AG10803 (cell line): ENCODE measurements at places on chromosomes 16 and 17.
A peak's percentile ranks its signal among the peaks of the same experiment; 100 is the strongest.

- no peak for DNase-seq
These were observed 397 bp downstream of the CDC42EP4 start for GRCh38 chr17:73311428-73311780.

GRCh38 chr16:30666681-30667080 is 8.4 kb downstream of the FBRS start:
- DNase-seq = no peak

- no peak for DNase-seq
These were observed 5.6 kb downstream of the SLC16A3 start for GRCh38 chr17:82234211-82235055.

GRCh38 chr17:49450735-49451134 is 36.1 kb upstream of the PHB1 start:
- peak; percentile 39 for DNase-seq

DNA sequence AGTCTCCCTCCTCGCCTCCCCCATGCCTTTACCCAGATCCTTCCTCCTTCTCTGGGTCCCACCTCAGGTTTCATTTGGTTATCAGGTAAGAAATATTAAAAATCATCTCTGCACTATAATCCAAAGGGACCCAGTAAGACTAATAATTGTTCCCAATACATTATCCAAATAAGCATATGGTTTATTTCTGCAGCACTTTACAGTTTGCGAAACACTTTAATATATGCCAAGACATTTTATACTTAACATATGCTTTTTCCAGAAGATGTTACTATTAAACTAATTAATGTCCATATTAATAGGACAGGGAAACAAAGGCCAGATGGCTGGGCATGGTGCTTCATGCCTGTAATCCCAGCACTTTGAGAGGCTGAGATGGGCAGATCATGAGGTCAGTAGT is 33.3 kb downstream of the CD300LF start:
- DNase-seq = no peak

DNA sequence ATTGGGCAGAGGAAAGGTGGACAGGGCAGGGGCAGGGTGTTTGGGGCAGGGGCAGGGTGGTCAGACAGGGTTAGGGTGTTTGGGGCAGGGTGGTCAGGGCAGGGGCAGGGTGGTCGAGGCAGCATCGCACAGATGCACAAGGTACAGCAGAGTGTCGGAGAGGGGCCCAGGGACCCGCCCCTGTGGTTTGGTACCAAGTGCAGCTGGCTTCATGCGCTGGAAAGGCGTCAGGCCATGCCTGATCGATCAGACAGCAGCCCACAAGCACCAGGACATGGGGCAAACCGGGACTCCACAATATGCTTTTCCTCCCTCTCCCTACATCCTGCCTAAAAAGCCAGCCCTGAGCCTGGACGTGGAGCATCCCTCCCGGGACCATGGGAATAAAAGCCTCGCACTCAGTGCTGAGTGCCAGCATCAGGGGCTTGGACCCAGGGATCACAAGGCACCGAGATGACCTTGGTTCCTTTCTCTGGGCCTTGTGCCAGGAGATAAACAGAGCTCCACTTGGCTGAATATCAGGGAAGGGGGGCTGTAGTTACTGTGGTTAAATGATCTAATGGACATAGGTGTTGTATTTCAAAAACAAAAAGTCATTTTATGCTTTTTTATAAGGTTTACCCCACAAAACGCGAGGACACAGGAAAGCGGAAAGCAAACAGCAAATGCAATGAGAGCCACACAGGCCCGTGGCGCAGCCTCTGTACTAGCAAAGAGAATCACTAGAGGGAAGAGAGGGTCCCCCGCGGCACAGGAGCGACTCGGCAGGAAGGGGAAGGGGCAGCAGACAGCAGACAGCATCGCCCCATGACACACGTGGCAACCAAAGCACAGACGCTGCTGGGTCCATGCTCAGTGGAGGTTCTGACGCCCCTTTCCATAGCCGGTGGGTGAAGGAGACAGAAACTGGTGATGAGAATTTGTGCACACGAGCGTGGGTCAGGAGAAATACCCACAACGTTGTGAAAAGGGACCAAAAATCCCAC is 5.3 kb upstream of the HEXD start:
- DNase-seq = no peak

DNA sequence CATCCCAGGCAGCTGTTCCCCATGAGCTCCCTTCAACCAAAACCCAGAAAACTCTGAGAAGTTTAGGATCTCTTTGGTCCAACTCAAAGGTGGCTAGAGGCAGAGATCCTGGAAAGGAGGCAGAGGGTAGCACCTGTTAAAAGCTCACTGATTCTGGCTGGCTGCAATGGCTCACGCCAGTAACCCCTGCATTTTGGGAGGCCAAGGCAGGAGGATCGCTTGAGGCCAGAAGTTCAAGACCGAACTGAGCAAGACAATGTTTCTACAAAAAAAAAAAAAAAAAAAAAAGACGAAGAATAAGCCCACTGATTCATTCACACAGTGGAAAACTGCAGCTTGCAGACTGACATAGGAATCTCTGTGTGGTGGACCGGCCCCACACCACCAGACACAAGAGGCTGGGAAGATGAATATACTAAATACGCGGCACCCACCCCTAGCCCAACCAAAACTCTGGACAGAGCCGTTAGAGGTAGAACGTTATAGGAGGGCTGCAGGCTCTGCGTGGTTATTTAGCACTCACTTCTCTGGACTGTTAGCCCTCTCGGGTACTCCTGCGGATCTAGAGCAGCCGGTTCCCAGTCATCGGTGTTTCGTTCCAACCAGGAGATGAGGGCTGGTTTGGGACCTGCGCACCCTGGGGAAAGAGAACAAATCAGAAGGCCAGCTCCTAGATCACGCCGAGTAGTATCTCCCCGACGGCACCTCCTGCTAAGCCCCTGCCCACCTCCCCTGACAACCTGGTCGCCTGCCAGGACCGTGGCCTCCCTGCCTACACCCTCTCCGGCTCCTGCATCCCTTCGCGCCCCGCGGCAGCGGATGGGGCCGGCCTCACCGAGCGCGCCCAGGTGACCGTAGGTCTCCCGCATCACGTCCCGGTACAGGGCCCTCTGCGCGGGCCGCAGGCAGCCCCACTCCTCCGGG is 925 bp downstream of the ZNF689 start:
- peak; percentile 36 for DNase-seq

GRCh38 chr17:73799781-73800627 is 155.8 kb upstream of the SDK2 start:
- DNase-seq = no peak

GRCh38 chr17:40027614-40028012 is 12.4 kb downstream of the CSF3 start:
- DNase-seq = no peak

GRCh38 chr17:76498876-76499251 is 2.4 kb downstream of the RHBDF2 start:
- DNase-seq = no peak

GRCh38 chr16:30096862-30097563 is 1.0 kb upstream of the YPEL3 start:
- DNase-seq = no peak

- DNase-seq = no peak
These were observed 10.5 kb downstream of the NXN start for GRCh38 chr17:968812-969730.

DNA sequence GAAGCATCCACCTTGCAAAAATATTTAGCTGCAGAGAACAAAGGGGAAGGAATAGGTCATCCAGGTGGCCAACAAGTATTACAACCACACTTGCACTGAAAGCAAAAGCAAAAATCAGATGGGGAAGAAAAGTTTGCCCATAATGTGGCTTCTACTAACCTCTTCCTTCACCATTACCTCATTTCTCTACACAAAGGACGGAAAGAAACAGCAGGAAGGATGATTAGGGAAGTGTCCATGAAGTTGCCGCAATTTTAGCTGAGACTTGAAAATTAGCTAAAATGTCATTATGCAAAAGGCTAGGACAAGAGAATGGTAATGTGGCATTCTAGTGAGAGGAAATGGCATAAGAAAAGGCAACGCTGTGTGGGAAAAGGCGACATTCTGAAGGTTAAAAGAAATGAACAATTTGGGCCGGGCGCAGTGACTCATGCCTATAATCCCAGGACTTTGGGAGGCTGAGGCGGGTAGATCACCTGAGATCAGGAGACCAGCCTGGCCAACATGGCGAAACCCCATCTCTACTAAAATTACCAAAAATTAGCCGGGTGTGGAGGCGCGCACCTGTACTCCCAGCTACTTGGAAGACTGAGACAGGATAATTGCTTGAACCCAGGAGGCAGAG is 13.7 kb downstream of the KANSL1 start:
- no peak for DNase-seq

- DNase-seq = no peak
These were observed 46.5 kb downstream of the MAPT start for GRCh38 chr17:45940826-45941225.

- DNase-seq = peak; percentile 60
These were observed 29.9 kb downstream of the PIEZO1 start for GRCh38 chr16:88754912-88755744.

DNA sequence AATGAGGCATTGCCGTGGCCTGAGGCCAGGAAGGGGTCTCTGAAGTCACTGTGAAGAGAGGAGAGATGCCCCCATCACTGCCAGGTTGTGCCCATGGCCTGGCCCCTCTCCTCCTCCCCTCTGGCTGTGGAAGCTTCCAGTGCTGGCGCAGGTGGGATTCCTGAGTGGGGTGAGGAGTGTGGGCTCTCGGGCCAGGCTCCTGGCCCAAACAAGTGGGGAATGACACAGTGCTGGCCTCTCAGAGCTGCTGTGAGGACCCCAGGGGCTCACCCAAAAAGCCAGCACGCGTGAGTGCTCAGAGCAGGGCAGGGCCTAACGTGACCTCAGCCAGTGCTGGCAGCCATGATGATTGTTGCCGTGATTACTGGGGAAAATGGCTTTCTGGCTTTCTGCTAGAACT is 53.5 kb upstream of the MTSS2 start:
- no peak for DNase-seq

- DNase-seq = no peak
These were observed 69.1 kb downstream of the KSR1 start for GRCh38 chr17:27525316-27525715.

DNA sequence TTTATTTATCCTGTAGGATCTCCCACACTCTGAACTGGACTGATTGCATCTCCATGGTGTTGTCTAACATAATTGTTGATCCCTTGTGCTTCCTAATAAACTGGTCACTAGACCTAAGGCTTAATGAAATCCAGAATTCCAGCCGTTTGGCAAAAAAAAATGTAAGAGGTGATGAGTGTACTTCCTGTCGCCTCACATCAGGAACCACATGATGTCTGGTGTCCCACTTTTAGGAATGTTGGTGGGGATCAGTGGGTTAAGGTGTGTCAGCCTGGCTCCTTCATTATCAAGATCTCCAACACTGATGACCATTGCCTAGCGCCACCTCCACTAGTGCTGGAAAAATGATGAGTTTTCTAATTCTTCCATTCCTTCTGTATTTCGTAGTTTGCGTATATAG is 18.6 kb upstream of the LONP2 start:
- peak; percentile 27 for DNase-seq

DNA sequence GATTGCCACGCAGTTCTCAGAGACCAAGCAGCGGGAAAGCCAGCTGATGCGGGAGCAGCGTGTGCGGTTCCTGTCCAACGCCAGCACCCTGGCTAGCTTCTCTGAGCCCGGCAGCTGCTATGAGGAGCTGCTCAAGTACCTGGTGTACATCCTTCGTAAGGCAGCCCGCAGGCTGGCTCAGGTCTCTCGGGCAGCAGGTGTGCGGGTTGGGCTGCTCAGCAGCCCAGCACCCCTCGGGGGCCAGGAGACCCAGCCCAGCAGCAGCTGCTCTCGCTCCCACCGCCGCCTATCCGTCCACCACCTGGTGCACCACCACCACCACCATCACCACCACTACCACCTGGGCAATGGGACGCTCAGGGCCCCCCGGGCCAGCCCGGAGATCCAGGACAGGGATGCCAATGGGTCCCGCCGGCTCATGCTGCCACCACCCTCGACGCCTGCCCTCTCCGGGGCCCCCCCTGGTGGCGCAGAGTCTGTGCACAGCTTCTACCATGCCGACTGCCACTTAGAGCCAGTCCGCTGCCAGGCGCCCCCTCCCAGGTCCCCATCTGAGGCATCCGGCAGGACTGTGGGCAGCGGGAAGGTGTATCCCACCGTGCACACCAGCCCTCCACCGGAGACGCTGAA is 15.2 kb downstream of the CACNA1G start:
- no peak for DNase-seq

GRCh38 chr17:16926571-16927451 is 45.1 kb downstream of the TNFRSF13B start:
- no peak for DNase-seq

DNA sequence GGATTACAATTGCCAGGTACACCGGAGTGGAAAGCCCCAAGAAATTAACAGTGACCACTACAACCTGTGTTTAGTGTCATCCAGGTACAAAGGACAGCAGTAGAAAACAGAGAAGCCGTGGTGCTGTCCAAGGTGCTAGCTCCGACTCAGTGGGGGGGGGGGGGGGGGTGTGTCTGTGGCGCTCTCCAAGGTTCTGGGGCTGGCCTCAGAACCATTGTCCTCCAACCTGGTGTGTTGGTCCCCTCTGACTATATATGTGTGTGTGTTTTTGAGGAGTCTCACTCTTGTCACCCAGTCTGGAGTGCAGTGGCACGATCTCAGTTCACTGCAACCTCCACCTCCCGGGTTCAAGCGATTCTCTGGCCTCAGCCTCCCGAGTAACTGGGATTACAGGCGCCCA is 5.8 kb upstream of the ZNF23 start:
- DNase-seq = no peak

- DNase-seq = peak; percentile 63
These were observed 84.5 kb upstream of the ZNF469 start for GRCh38 chr16:88298181-88298832.

GRCh38 chr16:11491524-11491923 is 95.2 kb downstream of the LITAF start:
- no peak for DNase-seq

GRCh38 chr16:79261481-79261940 is 339.0 kb downstream of the MAF start:
- DNase-seq = no peak

DNA sequence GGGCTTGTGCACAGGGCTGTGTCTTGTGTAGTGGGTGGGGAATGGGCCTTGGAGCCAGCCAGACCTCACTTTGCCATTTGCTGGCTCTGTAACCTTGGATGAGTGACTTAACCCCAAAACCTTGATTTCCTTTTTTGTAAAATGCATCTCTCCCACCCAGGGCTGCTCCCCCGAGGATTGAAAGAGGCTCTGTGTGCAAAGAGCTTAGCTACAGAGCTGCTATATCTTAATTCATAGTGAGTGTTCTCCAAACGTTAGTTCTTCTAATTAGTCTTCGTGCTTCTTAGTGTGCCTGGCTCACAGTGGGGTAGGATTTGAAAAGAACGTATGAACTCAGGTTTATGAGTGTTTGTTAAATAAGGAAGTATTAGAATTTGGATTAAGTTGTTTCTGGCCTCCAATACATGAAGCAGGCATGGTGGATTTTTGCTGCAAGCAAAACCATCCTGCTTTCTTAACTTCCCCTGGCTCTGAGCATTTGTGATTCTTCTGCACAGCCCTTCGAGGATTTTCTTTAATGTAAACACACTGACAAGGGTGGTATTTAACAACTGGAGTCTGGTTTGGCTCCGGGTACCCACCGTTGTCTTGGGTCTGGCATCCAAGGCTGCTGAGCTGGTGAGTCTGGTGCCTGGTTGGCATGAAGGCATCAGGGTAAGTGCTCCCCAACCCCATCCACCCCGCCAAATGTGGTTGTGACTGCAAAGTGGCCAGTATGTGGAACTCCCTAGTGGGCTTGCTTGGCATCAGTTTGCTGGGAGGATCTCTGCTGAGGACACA is 29.7 kb downstream of the KSR1 start:
- DNase-seq = no peak

- DNase-seq = no peak
These were observed 232.2 kb downstream of the ZNF423 start for GRCh38 chr16:49623501-49624266.

GRCh38 chr16:7185689-7186088 is 147.0 kb upstream of the RBFOX1 start:
- DNase-seq = no peak
